ENCODE measurements at places on chromosomes 4 and X.
A peak's percentile ranks its signal among the peaks of the same experiment; 100 is the strongest.

DNA sequence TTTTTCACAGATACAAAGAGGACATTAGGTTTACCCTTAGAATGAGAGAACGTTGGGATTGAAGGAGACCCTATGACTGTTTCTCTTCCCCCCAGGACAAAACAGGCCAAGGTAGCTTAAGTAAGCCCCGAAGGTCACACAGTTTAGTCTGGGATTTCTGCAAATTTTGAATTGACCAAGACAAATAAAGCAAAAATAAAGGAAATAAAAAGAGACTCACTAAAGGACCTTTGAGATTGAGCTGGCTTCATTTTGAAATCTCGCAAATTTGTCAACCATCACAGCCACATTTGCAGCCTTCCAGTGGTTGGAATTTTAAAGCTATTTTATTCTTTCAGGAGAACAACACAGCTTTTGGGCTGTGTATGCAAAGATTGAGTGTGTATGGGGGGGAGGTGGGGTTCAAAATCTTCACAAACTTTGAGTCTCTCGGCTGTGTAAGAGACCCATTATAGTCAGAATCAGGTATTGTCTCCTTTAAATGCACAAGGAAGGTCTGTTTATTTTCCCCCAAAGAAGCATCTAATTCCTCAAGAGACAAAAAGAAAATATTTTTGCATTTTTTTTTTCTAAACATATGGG is 4.2 kb downstream of the TMSB4X start:
- DNase-seq: no peak

- DNase-seq: no peak
These were observed 16.7 kb upstream of the RBM41 start for GRCh38 chrX:107135049-107135964.

GRCh38 chr4:155954118-155954685 is 536 bp upstream of the CTSO start:
- no peak for DNase-seq

DNA sequence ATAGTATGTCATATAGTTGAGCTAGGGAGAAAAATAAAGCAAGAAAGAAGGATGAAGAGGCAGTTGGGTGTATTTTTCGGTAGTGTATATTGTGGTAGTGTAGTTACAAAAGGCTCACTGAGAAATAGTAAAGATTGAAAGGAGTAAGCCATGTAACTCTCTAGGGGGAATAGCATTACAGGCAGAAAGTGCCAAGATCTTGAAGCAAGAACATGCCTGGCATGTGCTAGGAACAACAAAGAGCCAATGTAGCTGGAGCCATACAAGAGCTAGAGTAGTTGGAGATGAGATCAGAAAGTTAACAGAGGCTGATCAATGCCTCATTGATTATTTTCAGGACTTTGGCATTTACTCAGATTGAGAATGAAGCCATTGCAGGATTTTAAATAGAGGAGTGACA is 3.0 kb downstream of the ABCE1 start:
- no peak for DNase-seq

- DNase-seq: no peak
These were observed 183.2 kb downstream of the FBXW7 start for GRCh38 chr4:152352622-152353116.

DNA sequence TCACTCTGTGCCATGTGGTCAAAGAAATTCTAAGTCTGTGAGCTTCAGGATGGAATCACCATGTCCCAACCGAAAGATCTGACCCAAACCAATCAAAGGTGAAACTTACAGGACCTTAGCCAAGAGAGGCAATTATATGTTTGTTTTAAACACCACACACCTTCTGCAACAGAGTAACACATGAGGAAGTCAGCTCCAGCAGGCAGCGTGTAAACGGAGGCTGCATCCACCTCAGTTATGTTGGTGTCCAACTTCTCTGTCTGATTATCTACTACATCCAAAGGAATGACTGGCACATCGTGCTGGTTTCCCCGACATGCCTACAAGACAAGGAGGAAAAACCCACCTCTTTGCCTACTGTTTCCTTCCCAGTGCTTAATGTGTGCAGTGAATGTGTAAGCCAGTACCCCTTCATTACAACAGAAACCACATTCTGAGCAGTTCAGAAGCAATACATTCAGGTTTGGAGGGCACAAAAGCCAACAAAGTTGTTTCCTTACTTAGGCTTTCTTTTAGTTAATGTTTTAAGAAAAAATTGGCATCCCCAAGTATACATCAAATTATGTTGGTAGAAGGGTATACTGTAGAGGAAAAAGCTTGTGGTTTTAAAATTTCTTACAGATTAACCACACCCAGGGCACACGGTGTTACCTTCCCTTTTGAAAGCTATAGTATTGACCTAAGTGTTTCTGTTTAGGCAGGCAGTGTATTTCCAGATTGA is 12.4 kb downstream of the CASP6 start:
- DNase-seq: no peak

GRCh38 chr4:113336556-113336955 is 287.1 kb downstream of the ANK2 start:
- DNase-seq: no peak

- DNase-seq: no peak
These were observed 452.7 kb downstream of the NLGN4X start for GRCh38 chrX:5775846-5776430.

DNA sequence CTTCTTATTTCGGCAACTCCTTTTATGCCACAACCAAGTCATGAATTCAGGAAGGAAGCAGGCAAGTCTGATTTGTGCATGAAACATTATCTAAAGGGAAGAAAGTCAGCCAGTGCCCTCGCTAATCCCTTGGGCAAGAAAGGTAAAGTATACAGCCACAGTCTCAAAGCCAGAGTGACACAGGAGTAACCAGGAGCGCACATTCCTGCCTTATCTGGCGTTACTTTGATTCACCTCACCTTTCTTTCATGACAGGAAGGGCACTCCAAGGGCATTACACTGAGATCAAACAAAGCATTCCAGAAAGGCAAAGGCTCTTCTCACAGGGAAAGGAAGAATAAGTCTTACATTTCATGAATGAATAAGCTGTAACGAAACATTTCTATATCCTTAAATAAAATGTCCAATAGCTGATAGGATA is 38.8 kb downstream of the FAT1 start:
- no peak for DNase-seq

DNA sequence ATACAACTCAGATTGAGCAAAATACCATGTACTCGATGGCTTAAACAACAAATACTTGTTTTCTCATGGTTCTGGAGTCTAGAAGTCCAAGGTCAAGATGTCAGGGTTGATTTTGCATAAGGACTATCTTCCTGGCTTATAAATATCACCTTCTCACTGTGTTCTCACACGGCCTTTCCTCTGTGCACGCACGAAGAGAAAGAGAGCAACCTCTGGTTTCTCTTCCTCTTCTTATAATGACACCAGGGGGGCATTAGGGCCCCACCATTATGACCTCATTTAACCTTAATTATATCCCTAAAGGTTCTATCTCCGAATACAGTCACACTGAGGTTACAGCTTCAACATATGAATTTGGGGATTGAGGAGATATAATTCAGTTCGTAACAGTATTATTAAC is 504.0 kb downstream of the MAGEE1 start:
- DNase-seq: no peak

- no peak for DNase-seq
These were observed 60.8 kb upstream of the ZFP42 start for GRCh38 chr4:187934766-187935165.

DNA sequence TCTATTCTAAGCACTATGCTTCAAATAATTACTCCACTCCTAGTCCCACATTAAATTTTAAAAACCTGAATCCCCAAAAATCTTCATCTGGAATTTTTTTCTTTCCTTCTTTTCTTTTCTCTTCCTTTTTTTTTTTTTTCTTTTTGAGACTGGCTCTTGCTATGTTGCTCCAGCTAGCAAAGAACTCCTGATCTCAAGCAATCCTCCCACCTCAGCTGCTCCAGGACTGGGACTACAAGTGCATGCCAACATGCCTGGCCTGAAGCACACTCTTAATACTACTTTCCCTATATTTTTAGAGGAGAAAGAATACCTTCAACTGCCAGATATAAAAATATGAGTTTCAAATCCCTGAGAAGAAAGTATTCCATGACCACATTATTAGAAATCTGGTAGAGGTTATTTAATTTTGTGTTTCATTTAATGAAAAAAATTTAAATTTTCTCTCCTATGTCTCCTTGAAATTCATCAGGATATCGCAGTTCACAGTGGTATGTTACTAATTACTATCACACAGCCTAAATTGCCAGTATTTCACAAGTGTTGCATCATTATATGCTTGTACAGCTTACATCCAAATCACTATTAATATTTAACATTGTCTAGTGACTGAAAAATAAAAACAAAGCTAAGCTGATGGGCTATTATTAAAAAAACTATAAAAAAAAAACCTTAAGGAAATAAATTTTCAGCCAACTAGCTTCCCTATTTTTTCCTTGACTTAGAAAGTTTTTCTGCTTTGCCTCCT is 227.8 kb downstream of the NAF1 start:
- DNase-seq: no peak

DNA sequence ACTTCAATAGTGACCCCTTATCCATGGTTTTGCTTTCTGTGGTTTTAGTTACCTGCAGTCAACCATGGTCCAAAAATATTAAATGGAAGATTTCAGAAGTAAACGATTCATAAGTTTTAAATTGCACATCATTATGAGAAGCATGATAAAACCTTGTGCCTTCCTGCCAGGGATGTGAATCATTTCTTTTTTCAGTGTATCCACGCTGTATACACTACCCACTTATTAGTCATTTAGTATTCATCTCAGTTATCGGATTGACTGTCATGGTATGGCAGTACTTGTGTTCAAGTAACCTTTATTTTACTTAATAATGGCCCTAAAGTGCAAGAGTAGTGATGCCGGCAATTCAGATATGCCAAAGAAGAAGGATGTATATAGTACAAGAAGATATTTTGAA is 37.7 kb upstream of the TASL start:
- DNase-seq: no peak

- DNase-seq: no peak
These were observed 147.1 kb downstream of the GLRA2 start for GRCh38 chrX:14676431-14676830.

- no peak for DNase-seq
These were observed 136.4 kb upstream of the FGF13 start for GRCh38 chrX:138847930-138848329.

DNA sequence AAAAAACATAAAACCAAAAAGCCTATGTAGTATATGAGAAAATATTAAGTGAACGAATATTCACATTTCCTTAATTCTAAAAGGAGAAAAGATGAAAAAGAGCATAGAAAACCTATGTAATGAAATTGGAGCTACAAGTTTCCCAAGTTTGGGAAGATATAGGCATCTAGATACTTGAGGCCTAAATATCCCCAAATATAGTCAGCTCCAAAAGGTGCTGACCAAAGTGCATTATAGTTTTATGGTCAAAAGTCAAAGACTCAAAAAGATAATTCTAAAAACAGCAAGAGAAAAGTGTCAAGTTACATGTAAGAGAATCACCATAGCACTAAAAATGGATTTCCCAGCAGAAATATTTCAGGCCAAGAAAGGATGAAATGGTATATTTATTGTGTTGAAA is 673.7 kb upstream of the GRID2 start:
- no peak for DNase-seq

- DNase-seq: no peak
These were observed 65.5 kb upstream of the SLC34A2 start for GRCh38 chr4:25590171-25590570.

DNA sequence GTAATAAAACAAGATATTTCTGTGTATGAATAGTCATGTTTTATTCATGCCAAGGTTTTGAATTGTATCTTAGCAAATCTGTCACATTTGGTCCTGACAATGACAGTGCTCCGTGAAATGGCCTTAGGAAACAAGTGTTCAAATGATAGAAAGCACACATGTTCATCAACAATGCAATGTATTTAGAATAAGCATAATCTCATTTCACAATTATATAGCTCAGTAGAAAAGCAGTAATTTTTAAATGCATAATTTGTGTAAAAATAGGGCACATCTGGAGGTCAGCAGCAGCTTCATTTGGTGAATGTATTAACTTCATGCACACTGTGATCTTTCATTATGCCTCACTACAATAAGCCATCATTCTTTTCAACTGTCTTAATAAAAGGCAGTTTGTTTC is 380.4 kb downstream of the GPM6A start:
- no peak for DNase-seq

GRCh38 chr4:52983563-52984303 is 121.6 kb downstream of the RASL11B start:
- peak; percentile 51 for DNase-seq

DNA sequence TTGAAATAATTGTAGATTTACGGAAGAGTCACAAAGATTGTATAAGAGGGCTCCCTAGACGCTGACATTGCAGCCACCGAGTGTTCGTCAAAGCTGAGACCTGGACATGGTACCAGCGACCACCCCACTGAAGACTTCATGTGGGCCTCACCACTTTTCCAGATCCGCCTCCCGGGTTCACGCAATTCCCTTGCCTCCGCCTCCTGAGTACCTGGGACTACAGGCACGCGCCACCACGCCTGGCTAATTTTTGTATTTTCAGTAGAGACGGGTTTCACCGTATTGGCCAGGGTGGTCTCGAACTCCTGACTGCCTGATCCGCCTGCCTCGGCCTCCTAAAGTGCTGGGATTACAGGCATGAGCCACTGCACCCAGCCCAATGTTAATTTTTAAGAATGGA is 29.7 kb downstream of the CPLX1 start:
- DNase-seq: no peak

GRCh38 chrX:45774961-45775360 is 574.3 kb upstream of the DIPK2B start:
- no peak for DNase-seq

DNA sequence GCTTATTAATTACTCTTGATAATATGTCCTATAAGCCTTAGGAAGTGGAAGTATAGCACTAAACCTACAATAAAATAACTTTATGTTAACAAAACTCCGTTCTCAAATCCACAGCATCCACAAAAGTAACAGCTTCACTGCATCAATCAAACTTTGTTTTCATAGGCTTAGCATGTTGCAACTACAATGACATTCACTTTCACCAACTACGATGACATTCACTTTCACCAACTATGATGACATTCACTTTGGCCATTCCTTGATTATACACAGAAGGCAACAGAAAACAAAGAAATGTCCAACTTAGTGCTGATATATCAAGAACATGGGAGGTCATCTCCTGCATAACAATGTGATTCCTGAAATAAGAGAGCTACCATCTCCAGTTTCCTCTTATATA is 44.3 kb downstream of the FBXL5 start:
- DNase-seq: no peak

GRCh38 chr4:86333236-86333635 is 26.6 kb downstream of the MAPK10 start:
- no peak for DNase-seq

- no peak for DNase-seq
These were observed 63.0 kb upstream of the ENPP6 start for GRCh38 chr4:184280591-184281071.

- no peak for DNase-seq
These were observed 1452.7 kb upstream of the TENM3 start for GRCh38 chr4:180790471-180790870.

DNA sequence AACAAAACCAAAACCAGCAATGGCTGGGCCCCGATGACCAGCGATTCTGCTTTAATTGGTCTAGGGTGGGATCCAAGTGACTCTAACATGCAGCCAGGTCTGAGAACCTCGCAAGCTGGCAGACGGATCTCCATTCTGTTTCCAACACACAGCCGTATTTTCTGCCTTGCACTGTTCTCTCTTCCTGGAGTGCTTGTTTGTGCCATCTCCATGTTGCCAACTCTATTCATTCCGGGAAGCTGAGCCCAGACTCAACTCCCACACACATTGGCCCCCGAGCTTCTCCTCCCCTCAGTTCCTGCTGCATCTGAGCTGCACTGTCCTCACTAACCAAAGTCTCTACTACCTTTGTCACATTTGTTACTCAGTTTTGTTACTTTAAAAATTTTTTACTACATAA is 35.6 kb downstream of the GEMIN8 start:
- no peak for DNase-seq

GRCh38 chr4:24102621-24103020 is 212.8 kb upstream of the PPARGC1A start:
- DNase-seq: no peak
